Hair follicle dermal papilla cell (primary cell): ENCODE measurements at places on chromosomes 3 and 15. TPM values are rescaled to one million over a fixed set of nuclear protein-coding genes. Genes with fewer than 3 reads are reported as not detected.

PPP1R2 gene
- 62.7 and 122 TPM in 2 replicates for total RNA-seq

LNP1 gene
- 3.6 and 4.1 TPM in 2 replicates for total RNA-seq

SENP2 gene
- total RNA-seq, result 23.1 and 24.0 TPM in 2 replicates

CPEB1 gene
- 13.1 and 14.9 TPM in 2 replicates for total RNA-seq

RYR3 gene
- total RNA-seq, result under 0.01 TPM in 2 replicates

EFCC1 gene
- not detected in 2 replicates for total RNA-seq

MORF4L1 gene
- total RNA-seq, result 341 and 367 TPM in 2 replicates

THPO gene
- 0.12 TPM in 1 of 2 replicates, not detected in the other for total RNA-seq

SEMA4B gene
- 8.4 and 9.2 TPM in 2 replicates for total RNA-seq

RRP9 gene
- total RNA-seq, result 14.4 and 15.3 TPM in 2 replicates

PCSK6 gene
- total RNA-seq, result 0.65 TPM in 1 of 2 replicates, not detected in the other

CHRM5 gene
- total RNA-seq, result under 0.01 TPM in 1 of 2 replicates, not detected in the other

SPATA12 gene
- not detected in 2 replicates for total RNA-seq

IL17RB gene
- 0.12 and 0.49 TPM in 2 replicates for total RNA-seq

DCLK3 gene
- under 0.01 TPM in 1 of 2 replicates, not detected in the other for total RNA-seq

CASR gene
- not detected in 2 replicates for total RNA-seq

KLHL40 gene
- not detected in 2 replicates for total RNA-seq

UNC13C gene
- not detected in 2 replicates for total RNA-seq

COL6A5 gene
- total RNA-seq, result under 0.01 and 0.97 TPM in 2 replicates

CMSS1 gene
- 4.3 and 7.6 TPM in 2 replicates for total RNA-seq
